NCI-H1694 treated with DMSO at 0.1 percent for 48 hours (cell line): ENCODE measurements at places on chromosomes 6 and 20.

DNA sequence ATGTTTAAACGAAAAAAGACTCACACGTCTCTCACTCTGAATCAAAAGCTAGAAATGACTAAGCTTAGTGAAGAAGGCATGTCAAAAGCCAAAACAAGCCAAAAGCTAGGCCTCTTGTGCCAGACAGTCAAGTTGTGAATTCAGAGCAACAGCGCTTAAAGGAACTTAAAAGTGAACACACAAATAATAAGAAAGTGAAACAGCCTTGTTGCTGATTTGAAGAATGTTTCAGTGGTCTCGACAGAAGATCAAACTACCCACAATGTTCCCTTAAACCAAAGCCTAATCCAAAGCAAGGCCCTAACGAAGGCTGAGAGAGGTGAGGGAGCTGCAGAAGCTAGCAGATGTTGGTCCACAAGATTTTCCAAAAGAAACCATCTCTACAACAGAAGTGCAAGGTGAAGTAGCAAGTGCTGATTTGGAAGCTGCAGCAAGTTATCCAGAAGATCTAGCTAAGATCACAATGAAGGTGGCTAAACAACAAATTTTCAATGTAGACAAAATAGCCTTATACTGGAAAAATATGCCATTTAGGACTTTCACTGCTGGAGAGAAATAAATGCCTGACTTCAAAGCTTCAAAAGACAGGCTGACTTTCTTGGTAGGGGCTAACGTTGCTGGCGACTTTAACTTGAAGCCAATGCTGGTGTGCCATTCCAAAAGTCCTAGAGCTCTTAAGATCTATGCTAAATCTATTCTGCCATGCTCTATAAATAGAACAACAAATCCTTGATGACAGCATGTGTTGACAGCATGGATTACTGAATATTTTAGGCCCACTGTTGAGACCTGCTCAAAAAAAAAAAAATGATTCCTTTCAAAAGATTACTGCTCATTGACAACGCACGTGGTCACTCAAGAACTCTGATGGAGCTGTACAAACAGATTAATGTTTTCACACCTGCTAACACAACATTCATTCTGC lies 40.3 kb downstream of the SEC63 start:
- DNase-seq = no peak

- DNase-seq = no peak
These were observed 105.3 kb upstream of the CDYL start for GRCh38 chr6:4670824-4671409.

DNA sequence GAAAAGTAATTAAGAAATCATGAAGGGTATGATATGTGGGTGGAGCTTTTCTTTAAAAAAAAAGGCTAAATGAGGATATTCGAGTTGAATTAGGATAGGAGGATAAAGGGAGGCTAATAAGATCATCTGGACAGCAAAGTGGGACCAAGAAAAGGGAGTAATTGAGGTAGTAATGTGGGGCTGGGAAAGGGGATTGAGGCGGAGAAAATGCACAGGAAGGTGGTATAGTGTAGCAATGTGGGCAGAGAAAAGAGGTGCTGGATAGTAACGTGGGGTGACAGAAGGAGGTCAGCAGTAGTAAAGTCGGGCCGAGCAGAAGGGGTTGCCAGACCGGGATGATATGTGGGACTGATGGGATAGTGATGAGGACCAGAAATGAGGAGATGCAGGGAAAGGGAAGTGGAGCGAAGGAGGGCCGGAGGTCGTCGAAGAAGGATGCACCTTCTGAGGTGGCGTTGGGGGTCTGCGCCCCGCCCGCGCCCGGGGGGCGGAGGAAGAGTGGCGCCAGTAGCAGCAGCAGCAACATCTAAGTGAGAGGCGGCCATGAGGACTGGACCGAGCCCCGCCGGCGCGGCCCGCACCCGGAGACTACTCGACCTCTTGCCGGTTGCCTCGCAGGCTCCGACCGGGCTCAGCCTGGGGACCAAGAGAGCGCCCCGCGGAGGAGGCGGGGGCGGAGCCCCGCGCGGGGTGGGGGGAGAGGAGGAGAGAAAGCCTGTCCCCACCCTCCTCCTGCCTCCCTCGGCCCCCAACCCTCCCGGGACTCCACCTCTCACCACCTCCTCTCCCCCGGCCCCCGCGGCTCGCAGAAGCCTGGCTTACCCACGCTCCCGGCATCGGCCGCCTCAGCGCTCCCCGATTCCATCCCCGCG lies 887 bp downstream of the GABBR1 start:
- peak; percentile 34 for DNase-seq

GRCh38 chr6:159152041-159152440 lies 17.2 kb upstream of the FNDC1 start:
- DNase-seq = no peak

GRCh38 chr6:21451546-21452013 lies 142.0 kb upstream of the SOX4 start:
- no peak for DNase-seq

- no peak for DNase-seq
These were observed 17.8 kb upstream of the BLCAP start for GRCh38 chr20:37545516-37545915.
